ENCODE measurements at places on chromosomes 3 and 15. TPM values are rescaled to one million over a fixed set of nuclear protein-coding genes. Genes with fewer than 3 reads are reported as not detected.

The TMEM266 gene
- polyA plus RNA-seq = not detected

The TRPM1 gene
- polyA plus RNA-seq = 0.11 TPM

The RHOV gene
- not detected for polyA plus RNA-seq

The CASR gene
- not detected for polyA plus RNA-seq

The LEKR1 gene
- polyA plus RNA-seq = 2.1 TPM

The INSYN1 gene
- not detected for polyA plus RNA-seq

The SETMAR gene
- polyA plus RNA-seq = 9.8 TPM

The GUCA1C gene
- not detected for polyA plus RNA-seq

The TMCO5A gene
- polyA plus RNA-seq = not detected

The SEMA3F gene
- polyA plus RNA-seq = not detected

The CCR9 gene
- not detected for polyA plus RNA-seq

The DNAH12 gene
- polyA plus RNA-seq = not detected

The RARRES1 gene
- polyA plus RNA-seq = not detected

The PPP1R14D gene
- not detected for polyA plus RNA-seq

The CLDN16 gene
- not detected for polyA plus RNA-seq

DNA sequence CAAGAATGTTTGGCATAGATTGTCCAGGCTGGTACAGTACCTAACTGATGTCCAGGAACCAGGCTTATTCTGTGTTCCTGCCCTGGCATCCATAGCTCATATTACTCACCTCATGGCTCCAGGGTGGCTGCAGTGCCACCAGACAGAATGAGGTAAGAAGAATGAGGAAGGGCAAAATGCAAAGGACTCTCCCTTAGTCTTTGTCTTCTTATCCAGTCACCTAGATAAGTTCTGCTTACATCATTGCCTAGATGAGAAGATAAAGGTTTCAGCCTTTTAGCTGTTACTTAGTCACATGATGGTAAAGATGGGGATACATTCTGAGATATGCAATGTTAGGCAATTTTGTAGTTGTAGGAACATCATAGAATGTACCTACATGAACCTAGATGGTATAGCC, 45.8 kb downstream of the CHP1 start:
- no peak for DNase-seq

DNA sequence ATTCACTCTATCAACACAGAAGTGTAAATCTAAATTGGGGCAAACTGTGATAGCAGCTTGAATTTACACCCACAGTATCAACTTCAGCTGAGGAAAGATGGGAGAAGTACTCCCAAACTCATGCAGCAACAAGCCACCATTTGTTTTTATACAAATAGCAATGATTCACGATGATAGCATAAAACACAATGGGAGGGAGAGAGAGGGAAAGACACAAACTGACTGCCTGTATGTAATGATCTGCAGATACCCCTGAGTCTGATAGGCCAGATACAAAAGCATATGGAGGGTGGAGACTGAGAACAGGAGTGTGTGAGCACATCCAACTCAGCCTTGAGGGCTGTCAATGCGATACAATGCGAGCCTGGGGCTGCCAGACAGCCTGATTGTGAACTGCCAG, 79.2 kb downstream of the CNTN3 start:
- DNase-seq = no peak

- no peak for DNase-seq
These were observed 230.7 kb downstream of the BBX start for GRCh38 chr3:107753494-107753893.

GRCh38 chr15:91660174-91660649, 193.3 kb upstream of the SLCO3A1 start:
- peak; percentile 46 for DNase-seq

DNA sequence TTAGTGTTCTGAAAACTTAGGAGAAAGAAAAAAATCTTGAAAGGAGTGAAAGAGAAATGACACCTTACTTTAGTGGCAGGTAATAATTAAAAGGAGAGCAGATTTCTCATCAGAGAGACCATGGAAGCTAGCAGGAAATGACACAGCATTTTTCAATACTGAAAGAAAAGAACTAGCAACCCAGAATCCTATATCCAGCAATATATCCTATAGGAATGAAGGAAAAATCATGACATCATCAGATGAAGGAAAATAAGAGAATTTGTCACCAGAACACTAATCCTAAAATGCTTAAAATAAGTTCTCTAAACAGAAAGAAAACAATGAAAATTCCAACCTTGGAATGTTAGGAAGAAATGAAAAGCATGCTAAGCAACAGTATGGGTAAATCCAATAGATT, 39.8 kb upstream of the MDFIC2 start:
- DNase-seq = no peak

DNA sequence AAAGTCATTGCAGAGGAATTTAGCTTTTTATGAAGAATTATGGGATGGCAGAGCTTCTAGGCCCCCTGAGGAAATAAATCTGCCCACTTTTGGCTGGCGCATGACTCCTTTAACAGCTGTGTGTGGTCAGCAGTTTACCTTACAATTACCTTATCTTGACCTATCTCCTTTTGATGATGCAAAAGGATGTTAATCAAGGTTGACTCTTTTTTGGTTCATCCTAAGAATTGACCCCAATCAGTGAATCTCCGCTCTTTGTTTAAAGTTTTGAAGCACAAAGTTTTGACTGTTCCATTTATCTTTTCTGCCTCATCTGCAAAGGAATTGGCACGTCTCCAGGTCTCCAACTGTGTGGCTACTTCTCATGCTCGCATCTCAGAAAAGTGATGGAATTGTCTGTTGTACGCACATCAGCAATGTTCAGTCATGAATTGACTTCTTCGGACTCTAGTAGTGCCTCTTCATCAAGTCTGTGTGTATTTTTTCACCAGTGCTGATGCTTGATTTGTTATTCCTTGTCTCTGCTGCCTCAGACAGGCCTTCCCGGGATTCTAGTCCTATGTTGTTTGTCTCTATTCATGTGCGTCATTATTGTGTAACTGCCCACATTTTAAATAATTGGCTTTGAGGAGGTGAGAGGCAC, 196.2 kb upstream of the CFAP20DC start:
- no peak for DNase-seq

DNA sequence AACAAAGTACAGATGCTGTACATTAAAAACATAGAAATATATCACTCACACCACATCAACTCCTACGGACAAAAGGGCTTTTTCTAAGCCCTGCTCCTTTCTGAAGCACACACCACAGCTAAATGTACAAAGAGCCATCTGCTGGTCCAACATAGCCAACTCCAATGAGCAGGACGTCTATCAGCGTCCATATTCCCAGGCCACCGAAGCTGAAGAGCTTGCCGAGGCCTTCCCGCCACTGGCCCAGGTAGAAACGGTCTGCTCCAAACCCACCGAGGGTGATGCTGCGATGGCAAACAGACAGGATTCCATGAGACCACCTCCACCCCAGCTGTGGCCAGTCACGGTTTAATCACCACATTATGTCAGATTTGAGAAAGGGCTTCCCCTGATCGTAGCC, 9.8 kb downstream of the TM2D3 start:
- DNase-seq = no peak

- DNase-seq = no peak
These were observed 20.8 kb upstream of the CFAP161 start for GRCh38 chr15:81113204-81113657.

DNA sequence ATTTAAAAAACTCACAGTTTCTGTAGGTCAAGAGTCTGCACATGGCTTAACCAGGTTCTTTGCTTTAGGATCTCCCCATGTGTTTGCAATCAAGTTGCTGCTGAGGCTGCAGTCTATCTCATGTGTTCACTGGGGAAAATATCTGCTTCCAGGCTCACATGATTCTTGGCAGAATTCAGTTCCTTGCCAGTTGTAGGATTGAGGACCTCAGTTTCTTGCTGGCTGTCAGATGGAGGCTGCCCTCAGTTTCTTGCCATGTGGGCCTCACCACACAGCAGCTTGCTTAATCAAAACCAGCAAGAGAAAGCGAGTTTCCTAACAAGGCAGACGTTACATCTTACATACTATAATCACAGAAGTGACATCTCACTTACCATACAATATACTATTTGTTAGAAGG, 10.0 kb upstream of the TBC1D5 start:
- DNase-seq = no peak

GRCh38 chr3:184771301-184772127, 40.5 kb upstream of the VPS8 start:
- no peak for DNase-seq

GRCh38 chr3:13070391-13071070, 2.7 kb downstream of the IQSEC1 start:
- no peak for DNase-seq

GRCh38 chr3:102265720-102266119, 169.1 kb upstream of the ZPLD1 start:
- DNase-seq = no peak

DNA sequence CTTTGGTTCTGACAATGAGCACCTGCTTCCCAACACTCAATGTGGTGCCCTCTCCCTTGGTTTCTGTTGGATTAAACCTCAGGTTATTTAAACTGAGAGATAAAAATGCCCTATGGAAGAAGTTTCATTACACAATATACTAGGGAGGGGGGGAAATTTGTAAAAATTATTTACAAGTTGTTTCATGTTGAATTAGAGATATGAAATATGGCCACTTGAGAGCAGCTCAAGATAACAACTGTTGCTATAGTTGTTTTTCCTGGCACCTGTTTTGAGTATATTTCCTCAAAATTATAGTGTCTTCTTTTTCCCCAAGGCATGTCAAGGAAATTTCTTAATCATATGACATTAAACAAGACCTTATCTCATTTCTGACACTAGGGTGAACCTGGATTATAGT, 101.7 kb upstream of the COL6A5 start:
- DNase-seq = no peak

DNA sequence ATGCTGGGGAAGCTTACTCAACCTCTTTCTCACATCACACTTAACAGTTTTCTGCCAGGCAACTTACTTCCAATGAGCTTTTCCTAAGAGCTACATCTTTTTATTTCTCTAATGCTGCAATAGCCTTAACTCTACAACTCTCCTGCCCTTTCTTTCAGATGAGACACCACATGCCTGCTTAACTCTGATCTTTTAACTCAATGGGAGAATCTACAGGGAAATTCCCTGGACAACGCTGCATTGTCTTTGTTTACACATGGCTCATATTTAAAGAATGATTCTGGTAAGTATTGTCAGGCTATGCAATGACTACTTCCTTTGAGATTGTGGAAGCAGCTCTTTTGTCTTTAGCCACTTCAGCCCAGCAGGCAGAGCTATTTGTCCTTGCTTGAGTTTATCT, 353.1 kb upstream of the BCHE start:
- DNase-seq = no peak

DNA sequence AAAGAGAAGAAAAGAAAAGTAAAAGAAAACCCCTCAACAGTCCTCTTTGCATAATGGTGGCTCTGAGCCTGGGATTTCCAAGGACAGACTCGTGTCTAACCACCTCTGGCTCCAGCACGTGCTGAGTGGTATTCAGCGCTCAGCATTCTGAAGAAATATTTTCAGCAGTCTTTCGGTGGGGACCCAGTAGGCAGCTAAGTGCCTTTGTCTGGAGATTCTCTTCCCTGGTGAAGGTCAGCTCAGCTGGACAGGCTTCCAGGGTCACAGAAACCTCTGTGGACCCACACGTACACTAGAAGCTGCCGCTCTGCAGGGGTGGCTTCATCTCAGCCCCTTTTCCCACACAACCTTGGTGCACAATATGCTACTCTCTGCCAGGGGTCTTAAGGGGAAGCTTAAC, 36.0 kb downstream of the CCDC32 start:
- no peak for DNase-seq

DNA sequence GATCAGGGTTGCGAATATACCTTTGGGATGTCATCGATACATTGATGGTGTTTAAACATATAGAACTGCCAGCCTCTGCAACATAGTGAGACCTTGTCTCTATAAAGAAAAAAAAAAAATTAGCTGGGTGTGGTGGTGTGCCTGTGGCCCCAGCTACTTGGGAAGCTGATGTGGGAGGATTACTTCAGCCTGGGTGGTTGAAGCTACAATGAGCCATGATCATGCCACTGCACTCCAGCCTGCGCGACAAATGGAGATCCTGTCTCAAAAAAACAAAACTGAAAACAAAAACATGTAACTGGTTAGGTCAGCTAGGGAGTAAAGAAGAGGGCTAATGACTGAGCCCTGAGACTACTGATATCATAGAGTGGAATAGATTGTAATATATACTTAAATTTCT, 30.7 kb upstream of the MGA start:
- no peak for DNase-seq

GRCh38 chr3:76051145-76051544, 265.8 kb upstream of the ZNF717 start:
- no peak for DNase-seq

- DNase-seq = no peak
These were observed 55.2 kb downstream of the TIPARP start for GRCh38 chr3:156729460-156730179.

- peak; percentile 79 for DNase-seq
These were observed 2.4 kb downstream of the ARHGEF3 start for GRCh38 chr3:56799251-56799882.

DNA sequence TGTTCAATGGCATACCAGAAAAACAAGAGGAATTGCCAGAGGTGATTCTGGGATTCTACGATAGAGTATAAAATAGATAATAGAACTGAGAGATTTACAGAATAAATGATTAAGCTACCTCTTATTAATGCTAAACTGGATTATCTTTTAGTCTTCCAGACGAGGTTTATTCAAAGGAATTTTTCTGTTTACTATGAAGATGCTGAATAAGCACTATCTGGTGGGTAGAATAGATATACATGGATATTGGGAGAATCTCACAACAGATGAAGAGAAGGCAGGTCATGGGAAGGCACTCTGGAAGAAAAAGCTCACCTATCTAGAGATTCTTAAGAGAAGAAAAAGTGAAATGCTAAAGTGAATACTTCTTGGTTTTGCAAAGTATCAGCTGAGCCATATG, 11.2 kb downstream of the CIP2A start:
- no peak for DNase-seq

- no peak for DNase-seq
These were observed 41.2 kb downstream of the TUBGCP4 start for GRCh38 chr15:43412096-43412495.

DNA sequence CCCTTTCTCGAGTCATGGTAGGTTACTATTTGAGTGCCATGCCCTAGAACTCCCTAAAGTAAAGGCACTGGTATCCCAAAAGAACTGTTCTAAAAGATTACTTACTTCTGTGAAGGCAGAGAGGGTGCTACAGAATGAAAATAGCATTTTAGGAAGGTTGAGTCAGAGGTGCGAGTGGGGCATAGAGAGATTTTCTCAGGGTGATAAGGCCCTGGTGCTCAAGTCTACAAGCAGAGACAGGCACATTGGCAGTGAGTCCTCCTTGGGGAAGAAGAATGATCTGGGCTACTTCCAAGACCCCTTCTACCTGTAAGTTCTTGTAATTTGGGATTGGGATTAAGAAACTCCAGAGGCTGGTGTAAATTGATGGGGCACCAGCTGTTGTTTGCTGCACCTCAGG, 96.7 kb downstream of the AKAP13 start:
- no peak for DNase-seq

GRCh38 chr3:159765030-159765859, 223.4 kb upstream of the IL12A start:
- no peak for DNase-seq
